Renal cortical epithelial cell (primary cell): ENCODE measurements at places on chromosomes 7 and 10. TPM values are rescaled to one million over a fixed set of nuclear protein-coding genes. Genes with fewer than 3 reads are reported as not detected.

The BAIAP2L1 gene
- 21.4 and 25.8 TPM in 2 replicates for total RNA-seq

The TMEM248 gene
- total RNA-seq = 82.5 and 114 TPM in 2 replicates

The PDIA4 gene
- total RNA-seq = 254 and 463 TPM in 2 replicates

The DGKI gene
- 8.0 and 17.5 TPM in 2 replicates for total RNA-seq

The PNLIP gene
- total RNA-seq = not detected in 2 replicates

The SGCE gene
- total RNA-seq = 66.0 and 129 TPM in 2 replicates

The TCAF2 gene
- total RNA-seq = 0.35 and 2.3 TPM in 2 replicates

The CCDC136 gene
- total RNA-seq = 1.3 TPM in 1 of 2 replicates, not detected in the other

The CPXM2 gene
- 1.1 and 1.7 TPM in 2 replicates for total RNA-seq

The SPDYE3 gene
- 0.05 TPM in 1 of 2 replicates, not detected in the other for total RNA-seq

The FZD8 gene
- total RNA-seq = 8.9 and 15.8 TPM in 2 replicates

The PALD1 gene
- total RNA-seq = 1.7 and 2.6 TPM in 2 replicates

The TACR2 gene
- total RNA-seq = 0.05 TPM in 1 of 2 replicates, not detected in the other

The SH3PXD2A gene
- 1.7 and 8.2 TPM in 2 replicates for total RNA-seq

The TBX20 gene
- total RNA-seq = 0.15 and 0.52 TPM in 2 replicates

The ZNF503 gene
- 5.2 and 21.7 TPM in 2 replicates for total RNA-seq

The CFAP70 gene
- 0.52 and 3.7 TPM in 2 replicates for total RNA-seq

The MYO1G gene
- not detected in 2 replicates for total RNA-seq

The ITIH5 gene
- total RNA-seq = 0.52 and 11.1 TPM in 2 replicates

The COL28A1 gene
- total RNA-seq = 0.87 and 7.5 TPM in 2 replicates

The MEOX2 gene
- 0.05 TPM in 1 of 2 replicates, not detected in the other for total RNA-seq

The C7orf33 gene
- total RNA-seq = not detected in 2 replicates

The ADAP1 gene
- 4.8 and 22.4 TPM in 2 replicates for total RNA-seq

The TRIM50 gene
- 0.05 TPM in 1 of 2 replicates, not detected in the other for total RNA-seq

The SFRP5 gene
- 0.17 and 0.60 TPM in 2 replicates for total RNA-seq

The ACHE gene
- 0.94 and 1.2 TPM in 2 replicates for total RNA-seq

The DUSP5 gene
- total RNA-seq = 8.2 and 62.2 TPM in 2 replicates
